ENCODE measurements at places on chromosomes 6 and 20. TPM values are rescaled to one million over a fixed set of nuclear protein-coding genes. Genes with fewer than 3 reads are reported as not detected.
A peak's percentile ranks its signal among the peaks of the same experiment; 100 is the strongest.

Gene AVP
- 81.3 TPM for total RNA-seq

Gene LHFPL5
- total RNA-seq: not detected

DNA sequence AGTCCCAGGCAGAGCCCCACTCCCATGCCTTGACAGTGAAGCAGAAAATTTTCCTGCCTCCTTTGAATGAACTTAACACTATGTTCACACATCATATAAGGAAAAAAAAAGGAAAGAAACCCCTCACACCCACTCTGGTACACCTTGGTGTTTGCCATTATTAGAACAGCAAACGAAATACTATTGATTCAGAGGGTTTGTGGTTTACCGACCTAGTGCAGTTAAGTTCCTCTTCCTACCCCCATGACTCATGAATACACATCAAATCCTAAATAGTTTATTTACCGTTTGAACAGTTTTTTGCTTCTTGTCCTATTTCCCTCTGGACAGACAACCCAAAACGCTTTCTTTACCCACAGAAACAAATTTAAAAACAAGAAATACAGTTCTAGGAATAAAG, 237.7 kb downstream of the FOXA2 start:
- DNase-seq: peak; percentile 57

DNA sequence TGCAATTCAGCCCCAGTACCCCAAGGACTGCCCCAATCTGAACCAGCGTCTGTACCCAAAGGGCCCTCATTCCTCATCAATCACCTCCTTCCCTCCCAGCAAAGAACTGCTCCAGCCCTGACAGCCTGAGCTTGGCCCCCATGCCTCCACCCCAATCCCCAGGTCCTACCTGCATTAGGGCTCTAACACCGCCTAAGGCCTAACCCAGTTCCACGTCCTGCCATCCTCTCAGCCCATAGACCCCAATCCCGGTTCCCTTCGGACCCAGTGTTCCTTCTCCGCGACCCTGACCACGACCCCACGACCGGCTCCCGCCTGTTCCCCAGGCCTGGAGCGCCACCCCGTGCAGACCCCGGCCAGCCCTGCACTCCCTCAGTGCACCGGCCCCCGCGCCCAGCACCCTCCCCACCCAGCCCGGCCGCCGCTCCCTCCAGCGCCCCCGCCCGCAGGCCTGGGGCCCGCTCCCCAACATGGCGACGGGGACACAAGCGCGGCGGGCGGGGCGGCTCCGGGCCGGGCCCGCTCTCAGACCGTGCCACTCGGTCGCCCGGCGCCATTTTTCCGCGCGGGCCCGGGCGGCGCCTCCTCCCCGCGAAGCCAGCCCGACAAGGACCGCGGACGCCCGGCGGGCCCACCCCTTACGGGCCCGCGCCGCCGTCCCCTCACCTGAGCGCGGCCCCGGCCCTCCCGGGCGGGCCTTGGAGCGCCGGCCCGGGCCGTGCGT, 483 bp downstream of the NCOA6 start:
- peak; percentile 77 for DNase-seq

- DNase-seq: no peak
These were observed 11.3 kb downstream of the RAMACL start for GRCh38 chr6:166575205-166575604.

DNA sequence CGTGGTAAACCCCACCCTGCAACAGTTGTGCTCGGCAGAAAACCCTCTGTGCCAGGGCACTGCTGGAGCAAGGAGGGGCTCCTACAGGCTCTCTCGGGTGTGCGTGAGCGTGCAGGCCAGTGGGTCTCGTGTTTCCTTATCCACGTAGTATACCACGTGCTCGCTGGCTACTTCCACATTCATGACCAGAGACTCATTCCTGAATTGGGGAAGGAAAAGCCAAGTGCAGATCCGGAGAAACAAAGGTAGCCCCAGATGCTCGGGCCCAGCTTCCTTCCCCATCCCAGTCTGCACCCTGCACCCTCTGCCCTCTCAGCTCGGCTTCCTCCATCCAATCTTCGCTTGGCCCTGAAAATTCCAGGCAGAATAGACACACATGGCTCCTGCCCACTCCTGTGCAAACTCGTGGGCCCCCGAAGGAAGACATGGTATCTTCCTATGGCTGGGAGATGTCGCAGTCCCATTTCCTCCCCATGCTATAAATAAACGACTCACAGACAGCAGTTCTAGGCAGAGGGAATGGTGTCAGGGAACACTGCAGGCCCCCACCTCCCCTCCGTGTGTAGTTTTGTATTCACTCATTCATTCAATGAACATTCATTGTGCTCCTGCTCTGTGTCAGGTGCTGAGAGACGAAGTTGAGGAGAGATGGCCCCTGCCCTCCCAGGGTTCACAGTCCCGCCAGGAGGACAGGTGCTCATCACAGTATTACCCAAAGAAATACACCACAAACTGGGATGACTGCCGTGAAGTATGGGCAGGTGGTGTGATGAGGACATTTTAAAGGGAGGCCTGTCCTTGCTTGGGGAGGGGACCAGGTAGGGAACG, 29.6 kb downstream of the NPEPL1 start:
- DNase-seq: no peak

DNA sequence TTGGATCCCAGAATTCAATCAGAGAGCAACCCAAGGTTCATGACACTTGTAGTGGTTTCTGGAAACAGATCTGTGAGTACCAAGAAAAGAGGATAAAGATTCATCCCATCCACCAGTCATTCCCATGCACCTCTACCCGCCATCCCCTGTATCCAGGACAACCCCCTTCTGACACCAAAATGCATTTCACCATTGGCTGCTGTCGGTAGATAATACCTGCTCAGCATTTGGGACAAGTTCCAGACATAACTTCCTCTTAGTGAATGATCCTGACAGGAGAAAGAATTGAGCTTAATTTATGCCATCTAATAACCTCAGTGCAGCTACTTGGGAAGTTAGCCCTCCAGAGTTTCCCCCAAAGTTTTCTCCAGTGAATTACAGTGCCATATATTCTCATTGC, 329.1 kb downstream of the ZFAND3 start:
- DNase-seq: no peak

GRCh38 chr6:80403365-80403764, 296.9 kb downstream of the BCKDHB start:
- no peak for DNase-seq

DNA sequence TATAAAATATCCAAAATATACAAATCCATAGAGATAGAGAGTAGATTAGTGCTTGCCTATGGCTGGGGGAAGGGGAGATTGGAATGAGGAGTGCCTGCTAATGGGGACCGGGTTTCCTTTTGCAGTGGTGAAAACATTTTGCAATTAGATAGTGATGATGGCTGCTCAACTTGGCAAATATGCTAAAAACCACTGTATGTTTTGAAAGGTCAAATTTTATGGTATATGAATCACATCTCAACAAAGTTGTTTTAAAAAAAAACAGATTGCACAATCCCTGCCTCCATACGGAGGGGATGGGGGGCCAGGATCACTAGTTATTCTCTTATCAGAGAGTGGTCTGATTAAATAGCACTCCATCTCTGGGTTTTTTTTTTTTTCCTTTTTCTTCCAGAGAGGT, 76.9 kb upstream of the RIPOR2 start:
- DNase-seq: no peak

- no peak for DNase-seq
These were observed 9.7 kb downstream of the PLTP start for GRCh38 chr20:45902199-45902701.

- no peak for DNase-seq
These were observed 689 bp upstream of the PFDN4 start for GRCh38 chr20:54207053-54207742.

GRCh38 chr20:46433051-46433450, 26.6 kb upstream of the ELMO2 start:
- DNase-seq: no peak

All from hematopoietic multipotent progenitor cell (in vitro differentiated cells).